Activated CD4-positive, alpha-beta T cell treated with anti-CD3 and anti-CD28 coated beads for 24 hours (primary cell): ENCODE measurements at places on chromosomes 12 and 14.

DNA sequence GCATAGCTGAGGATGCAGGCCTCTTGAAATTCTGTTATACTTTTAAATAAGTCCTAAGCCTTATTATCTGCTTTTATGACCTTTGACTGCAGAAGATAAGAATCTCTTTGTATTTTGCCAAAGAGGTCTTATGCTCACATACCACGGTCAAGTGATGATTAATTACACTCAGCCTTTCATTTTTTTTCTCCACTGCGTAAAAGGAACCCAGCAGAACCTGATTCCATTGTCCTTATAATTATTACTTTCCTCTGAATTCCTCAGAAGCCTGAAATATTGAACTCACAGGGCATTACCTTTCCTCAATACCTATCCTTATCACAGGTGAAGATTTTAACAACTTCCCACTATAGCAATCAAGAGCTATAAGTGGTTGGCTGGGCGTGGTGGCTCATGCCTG, 498.7 kb upstream of the RPL10L start:
- no peak for DNase-seq

- no peak for DNase-seq
Observed at GRCh38 chr12:56676851-56677580, 11.1 kb downstream of the PTGES3 start.

- DNase-seq = no peak
Observed at GRCh38 chr12:29589851-29590250, 92.4 kb upstream of the OVCH1 start.

DNA sequence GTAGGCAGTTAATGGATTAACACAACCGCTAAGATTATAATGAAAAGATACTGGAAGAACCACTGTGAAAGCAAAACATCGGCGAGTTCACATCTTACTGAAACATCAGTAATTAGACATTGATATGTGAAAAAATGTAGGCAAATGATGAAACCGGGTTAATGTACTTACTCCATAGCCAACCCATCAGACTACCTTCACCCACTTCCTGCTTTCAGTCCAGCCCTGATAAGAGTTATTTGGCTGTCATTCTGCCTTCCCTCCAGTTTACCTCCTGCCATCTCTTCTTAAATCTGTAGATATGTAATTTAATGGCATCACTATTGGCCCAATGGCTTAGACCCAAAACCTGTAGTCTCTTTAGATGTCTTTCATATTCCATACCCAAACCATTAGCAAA, 46.0 kb upstream of the LGR5 start:
- no peak for DNase-seq

DNA sequence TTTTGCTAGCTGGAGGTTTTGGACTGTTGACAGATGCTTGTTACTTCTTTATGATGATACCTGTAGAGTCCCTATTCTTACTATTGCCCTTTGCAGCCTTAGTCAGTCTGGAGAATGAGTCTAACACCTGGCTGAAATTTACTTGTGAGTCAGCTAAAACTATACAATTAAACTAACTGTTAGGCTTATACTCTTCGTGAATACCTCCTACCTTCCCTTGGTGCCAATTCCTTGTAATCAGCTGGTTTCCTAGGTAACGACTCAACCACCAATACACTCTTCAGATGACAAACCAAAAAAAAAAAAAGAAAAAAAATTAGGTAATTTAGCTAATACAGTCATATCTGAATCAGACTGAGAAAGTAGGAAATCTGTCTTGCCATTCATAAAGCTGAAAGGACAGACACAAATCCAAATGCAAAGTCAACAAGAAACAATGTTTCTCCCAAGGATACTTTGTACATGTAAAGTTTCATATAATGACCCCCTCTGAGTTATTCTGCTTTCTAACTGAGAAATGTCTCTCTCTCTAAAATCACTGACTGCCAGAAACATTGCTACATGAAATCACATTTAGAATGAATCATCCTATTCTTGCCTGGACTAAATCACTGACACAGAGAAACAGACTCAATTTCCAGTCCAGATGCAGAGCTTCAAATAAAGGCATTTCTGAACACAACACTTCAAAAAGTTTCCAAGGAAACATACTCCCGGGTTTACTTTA, 56.5 kb upstream of the CDKL1 start:
- no peak for DNase-seq

DNA sequence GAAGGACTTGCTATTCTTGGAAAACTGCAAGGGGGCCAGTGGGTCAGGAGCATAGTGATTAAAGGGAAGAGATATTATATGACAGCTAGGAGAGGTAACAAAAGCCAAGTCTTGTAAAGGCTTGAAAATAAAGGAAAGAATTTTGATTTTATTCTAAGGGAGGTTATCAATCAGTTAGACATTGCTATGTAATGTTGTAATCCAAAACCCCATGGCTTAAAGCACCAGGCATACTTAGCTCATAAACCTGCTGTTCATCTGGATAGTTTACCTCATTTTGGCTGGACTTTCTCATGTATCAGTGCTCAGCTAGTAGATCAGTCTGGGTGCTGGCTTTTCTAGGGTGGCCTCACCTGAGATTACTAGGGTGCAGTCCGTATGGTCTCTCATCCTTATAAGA, 680.9 kb upstream of the LMO3 start:
- no peak for DNase-seq
